ENCODE measurements at places on chromosomes 11 and 22.

- DNase-seq: no peak
Observed at GRCh38 chr11:67435031-67435726, 2.3 kb downstream of the PTPRCAP start.

GRCh38 chr11:65436412-65437032 lies 13.9 kb downstream of the NEAT1 start:
- peak; percentile 11 for DNase-seq

- no peak for DNase-seq
Observed at GRCh38 chr11:129458756-129459535, 83.3 kb downstream of the BARX2 start.

- DNase-seq: no peak
Observed at GRCh38 chr11:73047773-73048371, 94.2 kb downstream of the FCHSD2 start.

DNA sequence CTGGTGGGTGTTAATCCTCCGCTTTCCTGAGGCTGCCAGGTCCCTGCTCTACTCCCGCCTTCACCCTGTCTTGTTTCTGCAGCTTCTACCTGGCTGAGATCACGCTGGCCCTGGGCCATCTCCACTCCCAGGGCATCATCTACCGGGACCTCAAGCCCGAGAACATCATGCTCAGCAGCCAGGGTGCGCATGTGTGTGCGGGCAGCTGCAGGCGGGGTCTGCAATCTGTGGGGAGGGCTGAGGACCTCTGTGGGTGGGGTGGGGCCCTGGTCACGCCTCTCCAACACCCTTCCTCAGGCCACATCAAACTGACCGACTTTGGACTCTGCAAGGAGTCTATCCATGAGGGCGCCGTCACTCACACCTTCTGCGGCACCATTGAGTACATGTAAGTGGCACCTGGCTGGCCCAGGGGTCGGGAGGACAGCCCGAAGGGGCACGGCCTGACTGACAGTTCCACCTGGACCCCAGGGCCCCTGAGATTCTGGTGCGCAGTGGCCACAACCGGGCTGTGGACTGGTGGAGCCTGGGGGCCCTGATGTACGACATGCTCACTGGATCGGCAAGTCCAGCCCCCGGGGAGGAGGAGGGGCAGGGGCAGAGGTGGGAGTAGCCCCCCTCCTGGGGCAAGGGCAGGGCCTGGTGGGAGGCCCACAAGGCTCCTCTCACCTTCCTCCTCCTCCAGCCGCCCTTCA lies 4.5 kb downstream of the RPS6KB2 start:
- no peak for DNase-seq

DNA sequence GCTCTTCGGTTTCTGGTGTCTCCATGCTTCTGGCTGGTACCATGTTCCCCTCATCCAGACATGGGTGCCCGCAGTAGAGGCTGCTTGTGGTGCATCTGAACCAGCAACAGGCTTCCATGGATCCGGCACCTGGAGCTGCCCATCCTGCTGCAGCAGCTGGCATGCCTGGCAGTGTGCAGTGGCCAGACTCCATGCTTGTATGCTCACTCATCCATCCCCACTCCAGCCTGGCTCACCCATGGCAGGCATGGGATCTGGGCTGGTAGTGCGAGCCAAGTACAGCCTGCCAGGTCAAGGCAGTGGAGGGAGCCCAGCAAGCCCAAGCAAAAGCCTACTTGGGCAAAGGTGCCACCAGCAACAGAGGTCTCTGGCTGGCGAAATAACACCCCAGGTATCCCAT lies 6.2 kb upstream of the OR5W2 start:
- no peak for DNase-seq

DNA sequence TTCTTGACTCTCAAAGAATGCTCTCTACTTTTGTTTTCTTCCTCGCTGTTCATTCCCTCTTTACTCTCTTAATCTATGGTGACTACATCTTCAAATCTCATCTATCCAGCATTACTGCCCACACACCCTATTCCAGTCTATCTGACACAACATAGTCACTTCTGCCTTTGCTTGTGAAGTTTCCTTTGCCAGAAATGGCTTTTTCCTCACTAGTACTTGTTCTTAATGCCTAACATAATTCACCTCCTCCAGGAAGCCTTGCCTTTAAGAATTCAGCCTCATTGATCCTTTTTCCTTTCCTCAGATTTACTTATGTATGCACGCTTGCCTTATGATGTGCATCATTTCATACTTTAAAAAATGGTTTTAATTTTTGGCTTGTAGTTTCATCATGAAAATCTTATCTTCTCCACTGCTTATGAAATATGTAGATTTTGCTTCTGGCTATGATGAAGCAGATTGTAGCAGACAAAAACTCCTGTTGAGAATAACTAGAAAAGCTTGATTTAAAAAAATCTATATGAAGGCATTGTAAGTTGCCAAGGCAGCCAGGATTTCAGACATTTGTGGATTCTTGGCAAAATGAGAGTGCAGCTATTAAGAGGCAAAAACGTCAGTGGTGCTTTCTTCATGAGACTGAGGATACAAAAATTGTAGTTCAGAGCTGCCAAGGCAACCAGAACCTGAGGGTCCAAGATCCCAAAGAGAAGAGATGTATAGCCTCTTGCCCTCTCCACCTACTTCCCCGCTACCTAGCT lies 31.8 kb downstream of the RNF169 start:
- DNase-seq: no peak

DNA sequence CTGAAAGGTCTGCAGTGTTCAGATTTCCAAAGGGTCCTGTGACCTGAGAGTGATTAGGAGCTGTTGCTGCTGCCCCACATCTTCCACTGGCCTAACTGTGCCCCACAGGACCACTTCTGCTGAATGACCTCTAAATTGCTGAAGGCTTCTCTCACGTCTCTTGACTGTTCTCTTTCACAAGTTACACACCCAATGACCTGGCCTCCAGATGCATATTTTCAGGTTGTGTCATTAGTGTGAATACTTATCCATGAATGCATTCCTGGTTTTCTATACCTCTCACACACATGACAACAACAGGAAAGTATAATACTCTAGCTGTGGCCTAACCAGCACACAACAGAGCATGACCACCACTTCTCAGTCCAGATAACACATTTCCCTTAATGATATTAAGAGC lies 15.4 kb downstream of the PRR14L start:
- peak; percentile 93 for DNase-seq
